ENCODE measurements at places on chromosomes 16 and 17.

DNA sequence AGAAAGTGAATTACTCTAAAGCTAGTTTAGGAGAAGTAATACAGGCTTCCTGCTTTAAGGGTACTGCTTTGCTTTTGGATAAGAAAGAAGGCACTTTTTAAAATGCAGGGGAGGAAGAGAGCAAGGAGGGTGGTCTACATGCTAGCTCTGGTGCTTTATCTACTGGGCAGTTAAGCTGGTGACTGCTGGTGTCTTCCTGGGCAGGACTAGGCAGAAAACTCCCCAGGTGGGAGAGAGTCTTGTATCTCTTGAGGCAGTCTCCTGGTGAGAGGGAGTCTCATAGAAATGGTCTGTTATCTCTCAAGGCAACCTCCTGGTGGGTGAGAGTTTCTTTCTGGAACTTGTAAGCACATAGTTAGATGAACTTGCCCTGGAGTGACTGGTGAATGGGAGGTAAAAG lies 953.9 kb upstream of the GOT2 start:
- DNase-seq = no peak

GRCh38 chr17:18248300-18248731 lies 10.2 kb downstream of the FLII start:
- no peak for DNase-seq

- DNase-seq = no peak
These were observed 1.6 kb downstream of the AHSP start for GRCh38 chr16:31529108-31529936.

DNA sequence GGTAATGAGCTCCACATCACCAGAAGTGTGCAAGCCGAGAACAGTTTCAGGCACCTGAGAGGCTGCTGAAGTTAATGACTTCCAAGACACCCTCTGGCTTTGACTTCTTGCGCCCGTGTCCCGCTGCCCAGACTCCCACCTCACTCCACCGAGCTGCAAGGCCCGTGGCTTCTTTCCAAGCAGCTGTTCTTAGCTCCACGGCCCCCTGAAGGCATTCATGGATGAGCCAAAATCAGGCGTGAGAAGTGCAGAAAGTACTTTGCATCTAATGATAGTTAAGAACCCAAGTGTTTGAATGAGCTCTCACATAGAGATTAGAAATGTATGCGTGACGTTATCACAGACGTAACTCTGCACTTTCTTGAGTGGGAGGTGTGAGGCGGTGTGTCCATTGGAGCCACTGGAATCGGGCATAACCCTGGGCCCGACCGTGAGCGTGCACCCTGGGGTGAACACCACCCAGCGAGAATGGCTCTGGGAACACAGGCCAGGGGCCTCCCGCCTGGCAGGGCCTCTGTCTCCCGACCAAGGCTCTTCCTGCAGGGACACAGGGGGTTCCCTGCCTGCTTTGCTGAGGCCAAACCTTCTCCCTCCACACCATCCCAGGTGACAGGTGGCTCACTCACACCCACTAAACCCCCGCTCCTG lies 11.0 kb downstream of the NPTX1 start:
- DNase-seq = no peak

DNA sequence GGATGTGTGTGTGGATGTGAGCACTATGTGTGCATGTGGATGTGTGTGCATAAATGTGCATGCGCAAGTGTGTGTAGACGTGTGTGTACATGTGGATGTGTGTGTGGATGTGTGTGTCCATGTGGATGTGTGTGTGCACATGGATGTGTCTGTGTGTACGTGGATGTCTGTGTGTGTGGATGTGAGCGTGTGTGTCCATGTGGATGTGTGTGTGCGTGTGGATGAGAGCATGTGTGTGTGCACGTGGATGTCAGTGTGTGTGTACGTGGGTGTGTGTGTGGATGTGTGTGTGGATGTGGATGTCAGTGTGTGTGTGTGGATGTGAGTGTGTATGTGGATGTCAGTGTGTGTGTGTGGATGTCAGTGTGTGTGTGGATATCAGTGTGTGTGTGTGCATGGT lies 63.6 kb upstream of the DOC2B start:
- DNase-seq = peak; percentile 35

GRCh38 chr17:14760719-14761411 lies 460.0 kb downstream of the HS3ST3B1 start:
- no peak for DNase-seq

GRCh38 chr16:86611525-86611855 lies 33.1 kb downstream of the FOXL1 start:
- DNase-seq = peak; percentile 79

DNA sequence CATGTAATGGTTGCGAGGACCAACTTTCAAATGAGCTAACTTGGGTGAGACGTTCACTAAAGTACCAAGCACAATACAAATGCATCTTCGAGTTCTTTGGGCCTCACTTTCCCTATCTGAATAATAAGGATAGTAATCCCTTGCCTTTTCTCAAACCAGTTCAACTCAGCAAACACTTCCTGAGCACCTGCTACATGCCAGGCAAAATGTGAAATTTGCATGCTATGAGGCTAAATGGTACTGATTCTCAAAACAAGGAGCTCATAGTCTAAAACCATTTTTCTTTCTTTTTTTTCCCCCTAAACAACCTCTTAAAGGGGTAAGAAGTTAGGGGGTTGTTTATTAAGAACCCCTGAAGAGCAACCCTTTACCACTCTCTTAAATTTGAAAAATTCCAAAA lies 101.4 kb upstream of the HLF start:
- DNase-seq = no peak

GRCh38 chr16:83200005-83200779 lies 573.4 kb downstream of the CDH13 start:
- no peak for DNase-seq

GRCh38 chr16:86786338-86786737 lies 208.0 kb downstream of the FOXL1 start:
- DNase-seq = no peak

- DNase-seq = no peak
These were observed 1509.2 kb downstream of the CDH11 start for GRCh38 chr16:63612462-63613227.

- DNase-seq = no peak
These were observed 139.8 kb upstream of the CACNG5 start for GRCh38 chr17:66695098-66695497.

- no peak for DNase-seq
These were observed 43.4 kb downstream of the FBXL20 start for GRCh38 chr17:39357986-39358385.

DNA sequence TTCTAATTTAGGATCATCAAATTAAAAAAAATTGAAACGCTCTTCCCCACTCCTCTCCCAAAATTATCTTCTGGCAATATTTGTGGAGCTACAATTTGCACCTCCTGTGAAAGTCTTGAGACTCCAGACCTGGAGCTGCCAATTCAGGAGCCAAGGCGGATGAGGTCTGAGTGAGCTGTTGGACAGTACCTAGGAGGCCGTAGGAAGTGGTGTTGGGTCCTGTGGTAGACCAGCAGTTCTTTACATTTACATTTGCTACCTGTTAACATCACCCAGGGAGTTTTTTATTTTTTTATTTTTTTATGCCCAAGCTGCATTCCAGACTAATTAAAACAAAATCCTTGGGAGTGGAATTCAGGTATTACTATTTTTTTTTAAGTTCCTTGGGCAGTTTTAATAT lies 271.0 kb downstream of the PHKB start:
- no peak for DNase-seq

DNA sequence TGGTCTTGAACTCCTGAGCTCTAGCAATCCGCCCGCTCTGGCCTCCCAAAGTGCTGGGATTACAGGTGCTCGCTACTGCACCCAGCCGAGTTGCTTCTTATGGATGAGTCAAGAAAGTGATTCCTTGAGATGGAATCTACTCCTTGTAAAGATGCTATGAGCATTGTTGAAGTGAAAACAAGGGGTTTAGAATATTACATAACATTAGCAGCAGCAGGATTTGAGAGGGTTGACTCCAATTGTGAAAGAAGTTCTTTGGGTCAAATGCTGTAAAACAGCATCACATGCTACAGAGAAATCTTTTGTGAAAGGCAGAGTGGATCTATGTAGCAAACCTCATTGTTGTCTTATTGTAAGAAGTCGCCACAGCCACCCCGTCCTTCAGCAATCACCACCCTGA lies 72.7 kb downstream of the NT5M start:
- no peak for DNase-seq

GRCh38 chr17:78127239-78127887 lies 1.2 kb downstream of the TMC6 start:
- no peak for DNase-seq

- DNase-seq = no peak
These were observed 4.8 kb upstream of the CD300A start for GRCh38 chr17:74461611-74462010.

DNA sequence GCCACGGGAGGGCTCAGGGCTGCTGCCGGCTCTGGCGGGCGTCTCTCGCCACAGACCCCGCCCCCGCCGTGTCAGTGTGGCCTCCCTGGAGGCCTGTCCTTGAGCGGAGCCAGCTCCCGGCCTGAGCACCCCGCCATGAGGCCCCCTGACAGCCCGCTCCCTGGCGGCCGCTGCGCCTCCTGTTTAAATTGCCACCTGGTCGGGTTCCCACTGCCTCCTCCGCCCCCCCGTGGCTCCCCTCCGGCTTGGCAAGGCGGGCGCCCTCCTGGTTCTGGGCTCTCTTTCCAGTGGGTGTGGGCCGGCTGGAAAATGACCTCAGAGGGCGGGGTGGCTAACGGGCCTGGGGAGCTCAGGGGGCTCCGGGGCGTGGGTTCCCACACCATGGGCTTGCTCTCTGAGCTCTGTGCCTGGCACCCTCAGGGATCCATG lies 42.1 kb upstream of the SSTR5 start:
- no peak for DNase-seq

GRCh38 chr17:16378636-16379282 lies 2.1 kb upstream of the UBB start:
- DNase-seq = no peak

GRCh38 chr17:68576137-68576536 lies 25.0 kb downstream of the FAM20A start:
- no peak for DNase-seq

- no peak for DNase-seq
These were observed 320.5 kb downstream of the UTP18 start for GRCh38 chr17:51580869-51581268.

GRCh38 chr17:47117386-47117785 lies 71.7 kb downstream of the CDC27 start:
- no peak for DNase-seq
